Activated CD4-positive, alpha-beta T cell treated with anti-CD3 and anti-CD28 coated beads for 36 hours (primary cell): ENCODE measurements at places on chromosomes 12 and 14. TPM values are rescaled to one million over a fixed set of nuclear protein-coding genes. Genes with fewer than 3 reads are reported as not detected.

The MGAT4C gene
- total RNA-seq = not detected

The CD4 gene
- total RNA-seq = 206 TPM

DNA sequence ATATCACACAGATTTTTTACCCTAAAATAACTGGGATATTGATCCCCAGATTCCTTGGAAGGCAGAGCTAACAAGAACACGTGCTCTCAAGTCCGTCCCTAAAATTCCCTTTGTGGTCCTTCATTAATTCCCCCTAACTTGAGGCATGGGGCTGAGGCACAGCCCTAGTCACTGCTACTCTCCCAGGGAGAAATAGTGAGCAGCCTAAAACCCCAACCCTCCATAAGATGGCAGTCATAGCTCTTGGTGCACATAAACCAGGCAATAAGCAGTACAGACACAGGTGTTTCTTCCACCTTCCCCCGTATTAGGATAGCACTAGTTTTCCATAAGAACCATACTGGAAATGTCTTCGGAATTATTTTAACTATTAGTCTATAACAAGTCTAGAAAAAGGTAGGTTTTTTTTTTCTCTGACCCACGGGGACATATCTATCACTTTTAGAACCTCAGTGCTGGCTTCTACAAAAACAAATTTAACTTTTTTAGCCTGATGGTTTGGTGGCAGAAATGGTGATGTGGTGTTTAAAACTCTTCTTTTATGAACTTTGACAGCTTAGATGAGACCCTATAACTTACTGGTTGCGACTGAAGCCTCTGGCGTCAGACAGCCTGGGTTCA, 3.1 kb upstream of the ARHGEF40 start:
- H3K27me3 ChIP-seq = peaks cover 63% of the 10 kb centered on the region
- DNase-seq = no peak
- H3K36me3 ChIP-seq = no peaks in the 10 kb centered on the region
- no peak overlapping the region for H3K27ac ChIP-seq
- peaks cover 32% of the 10 kb centered on the region for H3K4me1 ChIP-seq
- H3K4me3 ChIP-seq = no peak overlapping the region

The KRT78 gene
- not detected for total RNA-seq

- H3K4me1 ChIP-seq = no peaks in the 10 kb centered on the region
- H3K27me3 ChIP-seq = no peaks in the 10 kb centered on the region
- DNase-seq = no peak
- H3K27ac ChIP-seq = no peak overlapping the region
- H3K4me3 ChIP-seq = no peak overlapping the region
Measured at GRCh38 chr12:105214148-105214547, 21.8 kb downstream of the APPL2 start.

- peak; percentile 31 for DNase-seq
- no peaks in the 10 kb centered on the region for H3K36me3 ChIP-seq
- no peaks in the 10 kb centered on the region for H3K27me3 ChIP-seq
- H3K27ac ChIP-seq = no peak overlapping the region
- H3K4me1 ChIP-seq = no peaks in the 10 kb centered on the region
Measured at GRCh38 chr12:95633049-95633731, 81.9 kb upstream of the USP44 start.

- DNase-seq = no peak
- H3K4me3 ChIP-seq = peak overlapping the region; percentile 58
- peaks cover 39% of the 10 kb centered on the region for H3K36me3 ChIP-seq
- H3K27me3 ChIP-seq = no peaks in the 10 kb centered on the region
- H3K4me1 ChIP-seq = peaks cover 88% of the 10 kb centered on the region
Measured at GRCh38 chr14:61329478-61330051, 8.2 kb downstream of the PRKCH start.

GRCh38 chr12:105658389-105658788, 327.9 kb downstream of the C12orf75 start:
- H3K36me3 ChIP-seq = no peaks in the 10 kb centered on the region
- DNase-seq = no peak
- H3K27me3 ChIP-seq = peaks cover 9% of the 10 kb centered on the region

GRCh38 chr14:48350971-48351370, 675.6 kb upstream of the MDGA2 start:
- no peaks in the 10 kb centered on the region for H3K27me3 ChIP-seq
- H3K4me1 ChIP-seq = no peaks in the 10 kb centered on the region
- no peaks in the 10 kb centered on the region for H3K36me3 ChIP-seq
- H3K27ac ChIP-seq = no peak overlapping the region

DNA sequence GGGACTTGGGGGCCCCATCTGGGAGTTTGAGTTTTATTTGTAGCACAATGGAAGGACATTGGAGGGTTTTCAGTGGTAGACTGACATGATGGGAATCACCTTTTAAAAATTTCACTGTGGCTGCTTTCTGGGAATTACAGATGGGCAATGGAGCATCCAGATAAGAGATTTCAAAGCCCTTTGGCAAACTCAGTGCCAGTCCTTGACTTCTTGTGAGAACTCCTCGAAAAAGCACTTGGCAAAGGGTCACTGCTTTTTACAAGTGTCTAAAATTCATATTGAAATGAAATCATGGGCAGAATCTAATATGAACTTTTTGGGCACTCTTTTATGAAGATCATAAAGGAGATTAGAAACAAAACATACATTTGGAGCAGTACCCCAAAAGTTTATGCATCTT, 34.3 kb upstream of the IGF1 start:
- peaks cover 6% of the 10 kb centered on the region for H3K27me3 ChIP-seq
- no peaks in the 10 kb centered on the region for H3K36me3 ChIP-seq
- no peaks in the 10 kb centered on the region for H3K4me1 ChIP-seq
- no peak overlapping the region for H3K4me3 ChIP-seq
- DNase-seq = no peak
- no peak overlapping the region for H3K27ac ChIP-seq

GRCh38 chr12:125142601-125143000, 77.4 kb downstream of the AACS start:
- DNase-seq = no peak
- H3K4me1 ChIP-seq = no peaks in the 10 kb centered on the region
- no peak overlapping the region for H3K4me3 ChIP-seq
- H3K27ac ChIP-seq = no peak overlapping the region
- H3K36me3 ChIP-seq = no peaks in the 10 kb centered on the region

DNA sequence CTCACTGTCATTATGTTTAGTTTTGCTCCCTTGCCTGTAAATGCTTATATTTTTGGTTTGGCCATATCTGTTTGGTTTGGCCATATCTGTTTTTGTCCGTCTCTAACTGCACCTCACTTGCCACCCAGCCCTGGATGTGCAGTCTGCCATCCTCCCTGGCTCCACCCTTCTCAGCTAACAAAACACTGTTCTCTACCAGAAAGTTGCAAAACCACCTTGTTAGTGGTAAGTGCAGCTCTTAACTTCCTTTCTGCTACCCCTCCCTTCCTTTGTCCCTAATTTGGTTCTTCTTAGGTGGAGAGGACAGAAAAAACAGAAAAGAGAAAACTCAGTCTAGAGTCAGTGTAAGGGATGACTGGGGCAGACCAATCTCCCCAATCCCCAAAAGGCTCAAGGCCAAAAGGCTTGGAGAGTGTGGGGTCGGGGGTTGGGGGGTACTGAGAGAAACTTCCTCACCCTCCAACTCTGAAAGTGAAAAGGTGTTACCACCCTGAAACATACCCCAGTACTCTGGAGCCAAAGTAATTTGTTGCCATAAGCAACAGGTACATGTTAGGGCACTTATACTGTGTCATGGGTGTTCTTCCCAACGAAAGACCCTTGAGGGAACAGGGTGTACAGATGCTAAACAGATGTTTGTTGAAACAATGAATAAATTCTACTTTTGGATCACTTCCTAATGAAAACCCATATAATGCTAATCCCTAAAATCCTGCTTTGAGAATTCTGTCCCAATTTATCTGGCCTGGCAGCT, 5.0 kb downstream of the BIN2 start:
- H3K27ac ChIP-seq = peak overlapping the region; percentile 92
- H3K27me3 ChIP-seq = no peaks in the 10 kb centered on the region
- H3K4me1 ChIP-seq = peaks cover 66% of the 10 kb centered on the region

DNA sequence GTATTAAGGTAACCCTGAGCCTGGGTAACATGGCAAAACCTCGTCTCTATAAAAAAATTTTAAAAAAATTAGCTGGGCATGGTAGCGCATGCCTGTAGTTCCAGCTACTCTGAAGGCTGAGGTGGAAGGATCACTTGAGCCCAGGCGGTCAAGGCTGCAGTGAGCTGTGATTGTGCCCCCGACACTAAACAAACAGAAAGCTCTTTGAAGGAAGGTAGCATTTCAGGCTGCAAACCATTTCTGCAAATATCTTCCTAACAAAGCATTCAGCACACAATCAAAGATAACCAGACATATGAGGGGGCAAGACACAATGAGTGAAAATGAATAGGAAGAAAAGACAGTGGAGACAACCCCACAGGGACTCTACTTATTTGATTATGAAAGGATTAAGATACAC, 118.7 kb downstream of the PRIMA1 start:
- H3K27me3 ChIP-seq = peaks cover 13% of the 10 kb centered on the region
- no peaks in the 10 kb centered on the region for H3K4me1 ChIP-seq
- peaks cover 1% of the 10 kb centered on the region for H3K36me3 ChIP-seq
- no peak overlapping the region for H3K4me3 ChIP-seq
- DNase-seq = no peak

The SOAT2 gene
- total RNA-seq = 0.57 TPM

The ZDHHC22 gene
- not detected for total RNA-seq

GRCh38 chr12:51667269-51667668, 76.2 kb downstream of the SCN8A start:
- no peak for DNase-seq
- no peak overlapping the region for H3K4me3 ChIP-seq
- H3K4me1 ChIP-seq = peaks cover 4% of the 10 kb centered on the region
- H3K27me3 ChIP-seq = no peaks in the 10 kb centered on the region

DNA sequence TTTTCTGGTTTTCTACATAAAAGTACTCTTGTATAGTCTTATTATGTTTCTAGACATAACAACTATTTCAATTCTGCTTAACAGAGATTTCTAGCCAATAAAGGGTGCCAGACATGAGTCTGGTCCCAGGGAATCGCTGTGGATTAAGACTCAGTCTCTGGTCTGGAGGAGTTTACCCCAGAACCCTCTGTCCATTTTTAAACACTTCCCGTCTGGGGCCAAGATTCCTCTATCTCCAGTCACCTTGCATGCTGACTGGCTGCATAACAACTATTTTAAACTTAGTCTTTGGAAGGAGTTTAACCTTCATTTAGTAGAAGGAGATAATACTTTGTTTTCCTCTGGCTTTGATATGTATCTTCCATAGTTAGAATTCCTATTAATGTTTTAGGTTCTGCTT, 163.1 kb upstream of the IFNG-AS1 start:
- peaks cover 22% of the 10 kb centered on the region for H3K4me1 ChIP-seq
- H3K27ac ChIP-seq = no peak overlapping the region
- peaks cover 4% of the 10 kb centered on the region for H3K36me3 ChIP-seq

GRCh38 chr12:49669796-49670195, 37.4 kb downstream of the FMNL3 start:
- peak; percentile 24 for DNase-seq
- peaks cover 6% of the 10 kb centered on the region for H3K36me3 ChIP-seq
- peak overlapping the region; percentile 93 for H3K27ac ChIP-seq
- no peaks in the 10 kb centered on the region for H3K27me3 ChIP-seq

The SLCO1B1 gene
- not detected for total RNA-seq

The SMOC1 gene
- not detected for total RNA-seq

DNA sequence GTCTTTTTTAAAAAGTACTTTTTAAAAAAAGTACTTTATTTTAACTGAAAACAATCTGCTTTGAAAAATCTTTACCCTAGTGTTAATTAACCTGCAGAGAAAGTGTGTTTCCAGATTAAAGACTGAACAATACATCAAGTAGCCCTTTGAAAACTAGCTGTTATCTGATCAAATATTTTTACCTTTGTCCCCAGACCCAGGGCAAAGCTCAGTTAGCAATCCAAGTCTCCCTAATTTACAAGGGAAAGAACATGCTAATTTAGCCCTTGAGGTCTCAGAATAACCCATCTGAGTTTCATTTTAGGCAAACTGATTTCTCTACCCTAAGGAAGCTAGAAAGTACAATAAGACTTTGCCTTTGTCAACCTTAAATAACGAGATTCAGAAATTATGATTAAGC, 91.2 kb downstream of the PPM1H start:
- no peak overlapping the region for H3K27ac ChIP-seq
- H3K27me3 ChIP-seq = peaks cover 13% of the 10 kb centered on the region
- H3K4me1 ChIP-seq = peaks cover 2% of the 10 kb centered on the region
- no peak for DNase-seq

DNA sequence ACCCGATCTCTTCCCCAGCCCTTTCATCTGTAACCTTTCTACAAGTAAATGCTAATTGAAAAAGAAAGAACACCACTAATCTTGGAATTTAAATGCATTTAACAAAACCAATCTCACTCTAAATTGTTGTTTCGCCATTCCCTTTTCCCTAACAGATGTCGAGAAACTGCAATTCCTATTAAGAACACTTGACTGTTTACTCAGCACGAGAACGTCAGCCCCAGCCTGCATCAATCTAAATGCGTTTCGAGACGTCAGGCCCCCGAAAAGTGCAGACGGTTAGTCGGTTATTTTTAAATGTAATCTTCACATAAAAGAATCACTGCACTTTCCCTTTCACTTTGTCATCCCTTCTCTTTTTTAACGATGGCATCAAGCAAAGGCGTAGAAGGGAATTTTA, 837.6 kb downstream of the VRK1 start:
- H3K4me1 ChIP-seq = peaks cover 42% of the 10 kb centered on the region
- H3K4me3 ChIP-seq = peak overlapping the region; percentile 73
- H3K27ac ChIP-seq = peak overlapping the region; percentile 80
- H3K36me3 ChIP-seq = no peaks in the 10 kb centered on the region
- peak; percentile 55 for DNase-seq
- no peaks in the 10 kb centered on the region for H3K27me3 ChIP-seq

DNA sequence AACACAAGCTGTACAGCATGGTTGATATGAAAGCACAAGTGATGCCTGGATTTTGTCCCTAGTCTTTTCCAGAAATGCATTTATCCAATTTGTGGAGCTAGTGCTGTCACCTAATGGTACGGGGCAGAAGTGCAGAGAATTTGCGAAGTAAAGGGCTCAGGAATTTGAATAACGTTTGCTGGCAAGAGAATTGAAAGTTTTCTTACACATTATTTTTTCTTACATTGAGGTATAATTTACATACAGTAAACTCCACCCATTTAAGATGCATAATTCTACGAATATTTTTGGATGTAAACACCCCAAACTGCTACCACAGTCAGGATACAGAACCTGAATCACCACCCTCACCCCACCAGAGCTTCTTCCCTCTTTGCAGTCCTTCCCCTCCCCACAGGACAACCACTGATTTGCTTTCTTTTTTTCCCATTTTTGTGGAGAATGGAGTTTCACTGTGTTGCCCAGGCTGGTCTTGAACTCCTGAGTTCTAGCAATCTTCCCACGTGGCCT, 3.5 kb downstream of the AICDA start:
- peaks cover 15% of the 10 kb centered on the region for H3K27me3 ChIP-seq
- H3K36me3 ChIP-seq = no peaks in the 10 kb centered on the region
- no peak overlapping the region for H3K27ac ChIP-seq
- H3K4me3 ChIP-seq = no peak overlapping the region
- H3K4me1 ChIP-seq = peaks cover 11% of the 10 kb centered on the region
- DNase-seq = peak; percentile 18
